ENCODE measurements at places on chromosomes 6 and 20.

GRCh38 chr20:59375541-59375940 is 75.1 kb downstream of the EDN3 start:
- DNase-seq = no peak

DNA sequence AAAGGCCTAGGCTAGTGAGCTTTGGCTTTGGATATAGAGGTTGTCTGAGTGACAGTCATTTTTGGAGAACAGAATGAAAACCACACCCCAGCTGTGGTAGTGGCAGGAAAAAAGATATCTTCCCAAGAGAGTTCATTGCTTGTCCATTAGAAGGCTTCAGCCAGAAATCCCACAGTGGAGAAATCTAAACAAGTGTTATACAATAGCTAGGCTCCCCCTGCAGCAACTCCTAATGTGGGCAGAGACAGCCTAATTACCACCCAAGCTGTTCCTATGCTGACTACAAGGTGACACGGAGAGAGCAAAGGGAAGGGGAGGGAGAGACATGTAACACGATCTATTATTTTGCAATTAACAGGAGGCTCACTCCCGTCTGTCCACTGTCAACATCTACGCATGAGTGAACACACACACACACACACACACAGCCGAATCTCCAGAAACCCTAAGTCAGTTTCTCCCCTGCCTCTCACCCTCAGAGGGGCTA is 147.5 kb upstream of the TCF21 start:
- DNase-seq = no peak

GRCh38 chr20:25675161-25675560 is 21.5 kb downstream of the ZNF337 start:
- no peak for DNase-seq

GRCh38 chr6:67790569-67790968 is 844.5 kb upstream of the ADGRB3 start:
- no peak for DNase-seq

DNA sequence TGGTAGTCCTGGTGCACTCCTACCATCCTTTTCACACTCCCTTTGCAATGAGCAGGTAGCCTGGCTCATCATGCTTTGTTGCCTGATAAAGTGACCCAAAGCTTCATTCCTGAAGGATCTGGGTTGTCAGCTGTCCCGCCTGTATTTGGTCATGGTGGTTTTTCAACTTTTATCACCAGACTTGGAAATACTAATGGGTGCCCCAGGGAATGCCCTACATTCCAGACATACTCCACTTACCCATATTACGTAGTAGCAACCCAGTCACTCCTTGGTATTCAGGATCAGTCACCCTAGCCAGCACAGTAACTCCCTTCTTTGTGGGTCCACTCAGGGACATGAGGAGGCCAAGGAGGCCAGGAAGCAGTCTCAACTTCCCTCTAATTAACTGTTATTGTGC is 199.2 kb downstream of the MAFB start:
- DNase-seq = peak; percentile 91

GRCh38 chr6:147117580-147117979 is 86.6 kb upstream of the STXBP5 start:
- DNase-seq = peak; percentile 17

DNA sequence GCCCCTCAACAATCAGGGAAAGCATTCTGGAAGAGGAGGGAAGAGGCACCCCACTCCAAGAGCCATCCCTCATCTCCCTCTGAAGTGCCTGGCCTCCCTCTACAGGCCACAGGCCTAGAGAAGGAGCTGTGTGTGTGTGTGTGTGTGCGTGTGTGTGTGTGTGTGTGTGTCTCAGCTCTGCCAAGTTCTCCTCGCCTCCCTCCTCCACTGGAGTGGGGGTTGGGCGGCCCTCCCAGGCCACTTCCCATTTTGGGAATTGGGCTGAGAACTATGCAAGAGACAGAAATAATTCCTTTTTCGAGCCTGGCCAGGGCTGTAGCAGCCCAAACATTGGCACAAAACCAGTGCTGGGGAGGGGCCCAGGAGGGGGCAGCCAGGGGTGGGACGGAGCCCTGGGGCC is 35.7 kb downstream of the KCNB1 start:
- DNase-seq = no peak

GRCh38 chr20:24958506-24959385 is 9.7 kb downstream of the CST7 start:
- no peak for DNase-seq
